ENCODE measurements at places on chromosomes 4 and X. TPM values are rescaled to one million over a fixed set of nuclear protein-coding genes. Genes with fewer than 3 reads are reported as not detected.

The F9 gene
- total RNA-seq = not detected

The DRP2 gene
- total RNA-seq = 0.10 TPM

The OCIAD1 gene
- total RNA-seq = 119 TPM

The TCP11X2 gene
- total RNA-seq = not detected

DNA sequence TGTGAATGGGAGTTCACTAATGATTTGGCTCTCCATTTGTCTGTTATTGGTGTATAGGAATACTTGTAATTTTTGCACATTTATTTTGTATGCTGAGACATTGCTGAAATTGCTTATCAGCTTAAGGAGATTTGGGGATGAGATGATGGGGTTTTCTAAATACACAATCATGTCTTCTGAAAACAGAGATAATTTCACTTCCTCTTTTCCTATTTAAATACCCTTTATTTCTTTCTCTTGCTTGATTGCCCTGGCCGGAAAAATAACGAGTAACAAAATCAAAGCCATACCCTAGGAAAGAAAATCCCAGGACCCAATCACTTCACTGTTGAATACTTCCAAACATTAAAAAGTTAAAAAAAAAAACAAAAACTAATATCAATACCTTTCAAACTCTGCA lies 67.7 kb upstream of the UGT2B4 start:
- H3K4me1 ChIP-seq = no peaks in the 10 kb centered on the region
- DNase-seq = no peak
- no peaks in the 10 kb centered on the region for H3K27me3 ChIP-seq
- H3K36me3 ChIP-seq = no peaks in the 10 kb centered on the region
